ENCODE measurements at places on chromosomes 16 and 17. TPM values are rescaled to one million over a fixed set of nuclear protein-coding genes. Genes with fewer than 3 reads are reported as not detected.

- H3K27me3 ChIP-seq = no peaks in the 10 kb centered on the region
- DNase-seq = peak; percentile 62
- H3K4me1 ChIP-seq = peaks cover 10% of the 10 kb centered on the region
- no peak overlapping the region for H3K27ac ChIP-seq
- no peak overlapping the region for H3K4me3 ChIP-seq
These were observed 121.5 kb downstream of the CCDC182 start for GRCh38 chr17:57623620-57624019.

DNA sequence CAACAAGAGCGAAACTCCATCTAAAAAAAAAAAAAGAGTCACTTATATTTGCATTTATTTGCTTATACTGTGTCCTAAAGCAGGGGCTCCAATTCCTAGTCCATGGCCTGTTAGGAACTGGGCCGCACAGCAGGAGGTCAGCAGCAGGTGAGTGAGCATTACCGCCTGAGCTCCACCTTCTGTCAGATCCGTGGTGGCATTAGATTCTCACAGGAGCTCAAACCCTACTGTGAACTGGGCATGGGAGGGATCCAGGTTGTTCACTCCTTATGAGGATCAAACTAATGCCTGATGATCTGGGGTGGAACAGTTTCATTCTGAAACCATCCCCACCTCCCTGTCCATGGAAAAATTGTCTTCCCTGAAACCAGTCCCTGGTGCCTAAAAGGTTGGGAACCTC is 24.9 kb downstream of the ITGB3 start:
- peaks cover 50% of the 10 kb centered on the region for H3K4me1 ChIP-seq
- H3K4me3 ChIP-seq = no peak overlapping the region
- peak overlapping the region; percentile 36 for H3K27ac ChIP-seq
- no peaks in the 10 kb centered on the region for H3K36me3 ChIP-seq
- no peaks in the 10 kb centered on the region for H3K27me3 ChIP-seq
- DNase-seq = no peak

DNA sequence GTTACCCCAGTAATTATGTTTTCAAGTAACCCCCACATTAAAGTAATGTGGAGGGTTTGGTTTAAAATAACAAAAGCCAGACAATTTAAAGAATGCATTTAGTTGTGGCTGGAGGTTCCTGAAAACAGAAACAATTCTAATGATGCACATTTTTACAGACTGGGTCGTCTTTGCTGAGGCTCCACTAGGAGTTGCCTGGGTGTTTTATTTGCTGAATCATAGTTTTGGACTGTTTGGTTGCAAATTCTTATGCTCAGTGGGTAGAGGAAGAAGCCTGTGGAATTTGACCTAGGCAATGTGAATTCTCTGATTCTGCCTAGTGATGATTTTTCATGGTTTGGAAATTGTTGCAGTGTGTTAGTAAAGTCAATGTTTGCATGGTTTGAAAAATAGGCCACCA is 16.3 kb downstream of the SHISA9 start:
- H3K4me3 ChIP-seq = no peak overlapping the region
- DNase-seq = no peak
- H3K36me3 ChIP-seq = no peaks in the 10 kb centered on the region
- H3K27me3 ChIP-seq = no peaks in the 10 kb centered on the region
- H3K4me1 ChIP-seq = no peaks in the 10 kb centered on the region

DNA sequence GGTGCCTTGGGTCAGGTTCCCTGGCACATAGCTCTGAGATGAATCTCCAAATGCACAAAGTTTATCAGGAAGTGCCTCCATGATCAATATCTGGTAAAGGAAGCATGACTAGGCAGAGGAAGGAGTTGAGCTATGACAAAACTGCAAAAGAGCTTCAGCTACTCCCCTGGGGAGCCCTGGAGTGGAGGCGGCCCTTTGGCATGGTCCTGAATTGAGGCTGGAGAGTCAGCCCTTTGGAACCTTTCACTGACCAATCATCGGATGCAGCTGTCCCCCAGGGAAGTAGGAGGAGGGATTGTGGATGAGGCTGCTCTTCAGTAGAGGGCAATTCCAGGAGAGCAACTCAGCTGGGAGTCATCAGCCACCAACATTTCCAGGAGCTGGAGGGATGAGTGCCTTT is 46.1 kb upstream of the NLRP1 start:
- no peak overlapping the region for H3K4me3 ChIP-seq
- peaks cover 13% of the 10 kb centered on the region for H3K27me3 ChIP-seq
- no peaks in the 10 kb centered on the region for H3K36me3 ChIP-seq
- H3K27ac ChIP-seq = no peak overlapping the region

DNA sequence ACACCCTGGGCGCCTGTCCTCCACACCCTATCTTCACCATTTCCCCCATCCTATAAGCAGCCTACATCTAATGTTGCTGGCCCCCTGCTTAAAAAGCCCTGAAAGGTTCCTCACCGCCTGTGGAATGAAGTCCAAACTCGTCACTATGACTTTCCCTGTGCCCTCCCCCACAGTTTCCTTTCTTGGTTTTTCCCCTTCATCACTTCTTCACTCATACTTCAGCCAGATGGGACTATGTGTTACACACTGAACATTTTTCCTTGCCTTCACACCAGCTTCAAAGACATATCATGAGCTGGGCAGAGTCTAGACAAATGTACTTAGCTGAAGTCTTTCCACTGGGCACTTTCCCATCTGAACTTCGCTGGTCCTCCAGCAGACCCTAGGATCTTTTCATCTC is 1.5 kb upstream of the MARCHF10 start:
- no peak for DNase-seq
- H3K27ac ChIP-seq = no peak overlapping the region
- no peaks in the 10 kb centered on the region for H3K36me3 ChIP-seq
- peaks cover 12% of the 10 kb centered on the region for H3K27me3 ChIP-seq

DNA sequence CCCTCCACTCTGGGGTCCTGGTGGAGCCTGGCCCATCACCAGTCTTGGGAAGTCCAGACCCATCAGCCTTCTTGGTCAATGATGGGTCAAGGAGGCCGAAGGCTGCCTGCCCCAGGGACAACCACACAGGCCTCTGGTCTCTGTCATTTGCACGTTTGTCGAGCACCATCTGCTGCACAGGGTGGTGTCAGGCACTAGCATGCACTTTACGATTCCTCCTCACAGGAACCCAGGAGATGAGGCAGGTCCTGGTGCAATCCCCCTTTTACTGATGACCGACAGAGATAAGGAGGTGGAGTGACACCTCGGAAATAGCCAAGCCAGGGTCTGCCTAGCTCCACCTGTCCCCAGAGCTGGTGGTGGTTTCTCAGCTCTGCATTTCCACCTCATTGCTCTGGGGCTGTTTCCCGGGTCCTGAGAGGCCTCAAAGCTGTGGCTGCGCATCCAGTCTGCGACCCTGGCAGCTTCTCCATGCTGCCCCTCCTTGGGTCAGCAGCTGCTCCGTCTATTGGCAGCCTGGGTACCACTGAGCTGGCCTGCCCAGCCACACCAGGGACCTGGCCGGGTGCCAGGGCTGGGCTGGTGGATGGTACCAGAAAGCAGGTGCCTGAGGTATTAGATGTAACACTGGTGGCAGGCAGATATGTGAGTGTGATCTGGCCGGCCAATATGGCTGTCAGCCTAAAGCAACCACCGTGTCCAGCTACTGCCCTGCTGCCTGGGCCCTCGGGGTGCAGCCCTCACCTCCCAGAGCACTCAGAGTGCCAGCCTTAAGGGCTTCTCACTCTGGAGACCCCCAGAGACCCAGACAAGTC is 10.0 kb downstream of the MMP15 start:
- no peak overlapping the region for H3K4me3 ChIP-seq
- peaks cover 36% of the 10 kb centered on the region for H3K36me3 ChIP-seq
- H3K27me3 ChIP-seq = no peaks in the 10 kb centered on the region
- H3K27ac ChIP-seq = no peak overlapping the region
- peaks cover 59% of the 10 kb centered on the region for H3K4me1 ChIP-seq
- no peak for DNase-seq

GRCh38 chr16:55418586-55418985 is 60.4 kb upstream of the MMP2 start:
- no peaks in the 10 kb centered on the region for H3K36me3 ChIP-seq
- DNase-seq = no peak
- no peak overlapping the region for H3K27ac ChIP-seq
- H3K4me3 ChIP-seq = no peak overlapping the region
- H3K27me3 ChIP-seq = peaks cover 30% of the 10 kb centered on the region
- no peaks in the 10 kb centered on the region for H3K4me1 ChIP-seq

DNA sequence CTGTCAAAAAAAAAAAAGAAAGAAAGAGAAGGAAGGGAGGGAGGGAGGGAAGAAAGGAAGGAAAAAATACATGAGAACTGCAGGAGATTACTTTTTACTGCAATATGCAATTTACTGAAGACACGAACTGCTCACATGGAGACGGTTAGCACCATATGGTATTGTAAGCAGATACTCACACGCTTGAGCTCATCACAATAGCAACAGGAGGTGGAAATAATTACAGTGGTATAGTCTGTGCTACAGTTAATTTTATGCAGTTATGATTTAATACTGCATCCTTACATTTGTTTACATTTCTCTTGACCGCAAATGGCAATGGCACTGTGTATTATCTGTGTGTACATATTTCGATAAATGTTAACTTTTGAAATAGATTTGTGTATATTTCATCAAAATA is 21.4 kb upstream of the SLC46A1 start:
- no peaks in the 10 kb centered on the region for H3K4me1 ChIP-seq
- DNase-seq = no peak
- H3K27me3 ChIP-seq = no peaks in the 10 kb centered on the region
- no peaks in the 10 kb centered on the region for H3K36me3 ChIP-seq

DNA sequence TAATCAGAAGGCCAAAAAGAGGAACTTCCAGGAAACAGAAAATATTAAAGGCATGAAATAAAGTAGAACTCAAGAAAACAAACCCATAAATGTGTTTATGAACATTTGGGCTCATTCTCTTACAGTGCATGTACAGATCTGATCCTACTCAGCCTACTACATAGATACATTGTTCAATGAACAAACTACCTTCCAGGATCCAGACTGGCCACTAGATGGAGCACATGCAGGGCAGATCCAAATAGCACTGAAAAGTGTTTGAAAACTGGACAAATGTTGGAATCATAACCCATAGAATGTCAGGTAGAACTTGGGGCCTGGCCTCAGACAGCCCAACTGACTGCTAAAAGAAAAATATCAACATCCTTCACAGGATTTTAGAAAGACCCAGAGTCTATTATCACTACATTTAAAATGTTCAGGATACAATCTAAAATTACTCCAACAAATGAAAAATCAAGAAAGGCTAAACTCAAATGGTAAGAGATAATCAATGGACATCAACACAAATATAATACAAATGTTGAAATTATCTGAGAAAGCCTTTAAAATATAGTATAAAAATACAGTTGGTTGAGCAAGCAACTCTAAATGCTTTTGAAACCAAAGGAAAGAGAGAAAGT is 122.4 kb upstream of the NUDT7 start:
- no peak overlapping the region for H3K27ac ChIP-seq
- no peaks in the 10 kb centered on the region for H3K4me1 ChIP-seq

DNA sequence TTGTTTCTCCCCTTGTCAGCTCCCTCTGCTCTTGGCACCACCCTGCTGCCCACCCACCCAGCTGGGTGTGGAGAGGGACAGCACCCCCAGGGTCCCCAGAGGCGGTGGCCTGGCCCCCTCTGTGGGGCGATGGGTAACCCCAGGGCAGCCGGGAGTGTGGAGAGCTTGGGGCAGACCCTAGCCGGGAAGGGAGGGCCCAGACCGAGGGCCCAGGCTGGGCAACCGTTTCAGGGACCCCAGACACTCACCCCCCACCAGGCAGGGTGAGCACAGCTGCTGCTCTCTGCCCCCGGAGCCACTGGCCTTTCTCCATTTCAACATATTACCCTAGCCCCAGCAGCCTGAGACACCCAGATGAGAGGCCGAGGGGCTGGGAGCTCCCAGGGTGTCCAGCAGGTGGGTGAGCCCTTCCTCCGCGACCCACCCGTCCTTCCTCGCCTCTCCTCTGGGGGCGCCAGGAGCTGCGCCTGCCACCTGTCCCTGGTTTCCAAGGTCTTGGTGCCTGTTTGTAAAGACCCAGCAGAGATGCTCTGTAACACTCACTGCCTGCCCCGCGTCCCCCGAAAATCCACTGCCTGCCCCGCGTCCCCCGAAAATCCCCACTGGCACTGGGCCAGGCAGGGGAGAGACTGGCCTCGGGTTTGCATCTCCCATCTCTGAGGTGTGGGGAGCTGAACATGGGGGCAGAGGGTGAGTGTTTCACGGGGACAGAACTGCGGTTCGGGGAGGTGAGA is 45.4 kb downstream of the BAHCC1 start:
- H3K4me3 ChIP-seq = no peak overlapping the region
- H3K36me3 ChIP-seq = peaks cover 38% of the 10 kb centered on the region
- no peak overlapping the region for H3K27ac ChIP-seq
- peaks cover 32% of the 10 kb centered on the region for H3K4me1 ChIP-seq
- no peaks in the 10 kb centered on the region for H3K27me3 ChIP-seq

DNA sequence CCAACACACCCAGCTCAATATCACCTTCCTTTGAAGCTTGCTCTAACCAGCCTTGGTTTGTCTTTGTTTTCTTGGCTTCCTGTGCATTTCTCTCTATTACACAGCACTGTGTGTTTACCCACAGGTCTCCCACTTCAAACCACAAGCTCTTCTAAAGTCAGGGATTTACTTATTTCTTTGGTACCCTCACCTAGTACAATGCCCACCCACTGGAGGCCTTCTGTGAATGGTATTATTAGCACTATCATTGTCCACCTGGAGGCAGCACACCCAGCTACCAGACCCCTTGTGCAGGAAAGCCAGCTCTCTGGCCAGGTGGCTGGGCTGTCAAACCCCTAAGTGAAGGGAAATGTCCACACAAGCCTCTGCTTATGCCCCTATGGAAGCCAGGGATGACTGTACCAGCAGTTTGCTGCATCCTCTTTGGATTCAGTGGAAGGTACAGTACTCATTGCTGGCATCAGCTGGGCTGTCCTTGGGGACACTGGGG is 9.4 kb upstream of the TOP2A start:
- no peaks in the 10 kb centered on the region for H3K27me3 ChIP-seq
- no peak overlapping the region for H3K4me3 ChIP-seq
- no peak overlapping the region for H3K27ac ChIP-seq
- no peak for DNase-seq

GRCh38 chr17:35088356-35088880 is 24.9 kb upstream of the RFFL start:
- H3K36me3 ChIP-seq = no peaks in the 10 kb centered on the region
- H3K4me1 ChIP-seq = peaks cover 53% of the 10 kb centered on the region
- H3K27ac ChIP-seq = peak overlapping the region; percentile 95
- peak overlapping the region; percentile 92 for H3K4me3 ChIP-seq
- H3K27me3 ChIP-seq = no peaks in the 10 kb centered on the region
- peak; percentile 54 for DNase-seq

GRCh38 chr17:69414408-69415274 is at the start of gene MAP2K6:
MAP2K6 (plus strand) TSS chr17:69414697; CDS start chr17:69414985, 288 bp downstream.
- peaks cover 44% of the 10 kb centered on the region for H3K4me1 ChIP-seq
- H3K36me3 ChIP-seq = no peaks in the 10 kb centered on the region
- no peak within 1 kb of the TSS for H3K27ac ChIP-seq
- peak within 1 kb of the TSS; percentile 55 for H3K4me3 ChIP-seq

The ARHGAP23 gene
- total RNA-seq = 42.0 TPM

The NTN1 gene
- 9.0 TPM for total RNA-seq

The RNF43 gene
- total RNA-seq = 269 TPM

The MYH10 gene
- 13.0 TPM for total RNA-seq

The CCL2 gene
- total RNA-seq = 8.0 TPM
